Suppressor macrophage treated with lipopolysaccharide for 4 hours (primary cell): ENCODE measurements at places on chromosomes 1 and 21.

DNA sequence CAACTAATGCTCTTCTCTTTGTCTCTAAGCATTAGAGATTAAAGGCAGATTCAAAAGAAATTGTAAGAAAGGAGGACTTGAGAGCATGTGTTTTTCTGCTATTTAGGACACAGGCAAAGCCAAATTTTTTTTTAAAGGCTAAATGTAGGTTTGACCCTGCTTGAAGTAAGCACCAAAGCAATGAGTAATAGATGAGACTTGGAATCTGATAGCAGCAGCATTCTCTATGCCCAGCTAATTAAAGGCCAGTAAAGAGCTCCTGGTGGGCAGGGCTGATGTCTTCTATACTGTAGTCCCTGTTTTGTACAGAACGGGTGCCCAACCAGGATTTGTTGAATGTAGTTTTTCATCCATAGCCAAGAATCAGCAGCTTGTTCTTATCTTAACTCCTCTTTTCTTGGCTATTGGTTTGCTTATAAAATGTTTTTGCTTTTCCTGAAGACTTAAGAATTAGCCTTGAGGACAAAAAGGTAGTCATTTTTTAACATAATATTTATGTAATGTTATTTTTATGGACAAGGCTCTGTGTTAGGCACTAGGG, 179.6 kb downstream of the LMO4 start:
- no peak for DNase-seq

- DNase-seq, result no peak
These were observed 383.0 kb downstream of the SETD4 start for GRCh38 chr21:35677298-35677841.

GRCh38 chr21:36555199-36555800, 75.4 kb upstream of the CLDN14 start:
- no peak for DNase-seq

DNA sequence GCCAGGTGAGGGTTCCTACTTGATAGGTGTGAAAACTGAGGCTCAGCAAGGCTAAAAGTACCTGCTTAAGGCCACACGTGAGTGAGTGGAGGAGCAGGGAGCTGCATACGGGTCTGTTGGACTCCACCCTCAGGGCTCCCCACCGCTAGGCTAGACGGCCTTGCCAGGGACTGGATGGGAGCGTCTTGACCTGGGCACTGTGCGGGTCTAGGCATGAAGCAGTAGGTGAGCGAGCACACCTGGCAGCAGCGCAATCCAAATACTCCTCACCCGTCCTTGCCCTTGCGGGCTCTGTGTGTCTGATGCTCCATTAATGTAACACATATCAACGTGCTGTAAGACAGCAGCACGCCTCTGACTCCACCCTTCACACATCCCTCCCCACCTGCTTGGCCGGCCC, 94.0 kb downstream of the LACTBL1 start:
- DNase-seq, result no peak

DNA sequence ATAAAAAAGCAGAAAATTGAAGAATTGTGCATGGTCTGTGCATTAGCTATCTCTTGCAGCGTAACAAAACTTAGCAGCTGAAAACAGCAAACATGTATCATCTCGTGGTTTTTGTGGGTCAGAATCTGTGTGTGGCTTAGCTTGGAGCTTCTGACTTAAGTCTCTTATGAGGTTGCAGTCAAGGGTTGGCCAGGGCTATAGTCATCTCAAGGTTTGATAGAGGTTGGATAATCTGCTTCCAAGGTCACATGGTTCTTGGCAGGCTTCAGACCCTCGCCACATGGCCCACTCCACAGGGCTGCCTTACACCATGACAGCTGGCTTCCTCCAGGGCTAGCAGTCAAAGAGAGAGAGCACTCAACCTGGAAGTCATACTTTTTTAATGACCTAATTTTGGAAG, 35.9 kb downstream of the CNST start:
- no peak for DNase-seq
